Caco-2 (cell line): ENCODE measurements at places on chromosomes 6 and 20.
A peak's percentile ranks its signal among the peaks of the same experiment; 100 is the strongest.

GRCh38 chr6:5302220-5302946 lies 41.1 kb downstream of the FARS2 start:
- no peak for DNase-seq

- DNase-seq: no peak
Measured at GRCh38 chr20:22617160-22617559, 32.8 kb upstream of the FOXA2 start.

DNA sequence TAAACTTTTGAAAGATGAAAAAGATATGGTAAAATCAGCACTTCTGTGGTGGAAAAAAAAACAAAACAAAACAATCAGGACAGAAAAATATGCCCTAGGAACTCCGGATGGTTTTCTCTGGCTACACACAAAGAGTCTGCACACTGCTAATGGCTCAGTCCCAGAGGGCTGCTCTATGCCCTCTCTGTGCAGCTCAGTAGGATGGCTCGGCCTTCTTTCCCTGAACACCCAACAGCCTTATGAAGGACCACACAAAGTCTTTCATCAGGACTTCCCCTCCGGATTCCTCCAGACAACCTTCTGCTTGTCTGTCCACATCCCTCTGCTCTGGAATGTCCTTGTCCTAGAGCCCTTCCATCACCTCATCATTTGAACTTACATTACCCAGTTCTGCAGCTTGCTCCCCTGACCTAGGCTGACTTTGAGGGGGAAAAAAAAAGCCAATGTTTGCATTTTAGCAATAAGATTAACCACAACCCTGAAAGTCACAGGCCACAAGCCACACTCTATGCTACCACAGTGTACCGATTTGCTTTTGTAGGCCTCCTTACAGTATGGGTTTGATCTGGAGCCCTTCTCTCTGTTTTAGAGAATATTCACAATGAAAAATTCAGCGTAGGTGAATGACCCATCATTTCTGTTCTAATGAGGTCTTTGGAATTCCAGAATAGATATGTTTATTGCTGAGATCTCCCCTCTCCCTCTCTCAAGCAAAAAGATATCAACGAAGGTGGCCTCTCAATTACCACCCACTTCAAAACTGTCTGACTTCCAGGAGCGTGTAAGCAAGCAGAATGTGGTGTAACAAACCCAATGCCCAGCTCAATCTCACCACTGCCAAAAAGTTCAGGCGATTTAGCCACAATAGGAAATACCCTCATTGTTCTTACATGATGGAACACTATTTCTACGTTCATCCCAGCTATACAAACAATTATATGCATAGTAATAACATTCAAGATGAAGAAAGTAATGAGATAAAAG lies 164.0 kb downstream of the GMDS start:
- no peak for DNase-seq

GRCh38 chr6:72371473-72371872 lies 250.4 kb upstream of the KCNQ5 start:
- DNase-seq: no peak

DNA sequence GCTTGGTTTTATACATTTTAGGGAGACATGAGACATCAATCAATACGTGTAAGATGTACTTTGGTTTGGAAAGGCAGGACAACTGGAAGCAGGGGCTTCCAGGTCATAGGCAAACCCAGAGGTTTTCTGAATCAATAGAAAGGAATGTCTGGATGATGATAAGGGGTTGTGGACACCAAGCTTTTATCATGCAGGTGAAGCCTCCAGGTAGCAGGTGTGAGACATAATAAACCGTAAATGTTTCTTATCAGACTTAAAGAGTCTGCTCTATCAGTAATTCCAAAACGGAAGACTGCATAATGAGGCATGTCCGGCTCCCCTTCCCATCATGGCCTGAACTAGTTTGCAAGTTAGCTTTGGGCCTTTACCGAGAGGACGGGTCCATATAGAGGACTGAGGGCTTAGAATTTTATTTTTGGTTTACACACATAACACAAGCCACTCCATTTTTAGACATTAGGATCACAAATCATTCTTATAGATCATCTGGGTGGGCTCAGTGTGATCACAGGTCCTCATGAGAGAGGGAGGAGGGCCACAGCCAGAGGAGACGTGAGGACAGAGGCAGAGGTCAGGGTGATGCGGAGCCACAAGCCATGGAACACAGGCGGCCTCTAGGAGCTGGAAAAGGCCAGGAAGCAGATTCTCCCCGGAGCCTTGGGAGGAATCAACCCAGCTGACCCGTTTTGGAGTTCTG lies 10.7 kb upstream of the SERPINB9 start:
- peak; percentile 46 for DNase-seq

- DNase-seq: no peak
Measured at GRCh38 chr6:79372757-79373156, 138.3 kb upstream of the HMGN3 start.

DNA sequence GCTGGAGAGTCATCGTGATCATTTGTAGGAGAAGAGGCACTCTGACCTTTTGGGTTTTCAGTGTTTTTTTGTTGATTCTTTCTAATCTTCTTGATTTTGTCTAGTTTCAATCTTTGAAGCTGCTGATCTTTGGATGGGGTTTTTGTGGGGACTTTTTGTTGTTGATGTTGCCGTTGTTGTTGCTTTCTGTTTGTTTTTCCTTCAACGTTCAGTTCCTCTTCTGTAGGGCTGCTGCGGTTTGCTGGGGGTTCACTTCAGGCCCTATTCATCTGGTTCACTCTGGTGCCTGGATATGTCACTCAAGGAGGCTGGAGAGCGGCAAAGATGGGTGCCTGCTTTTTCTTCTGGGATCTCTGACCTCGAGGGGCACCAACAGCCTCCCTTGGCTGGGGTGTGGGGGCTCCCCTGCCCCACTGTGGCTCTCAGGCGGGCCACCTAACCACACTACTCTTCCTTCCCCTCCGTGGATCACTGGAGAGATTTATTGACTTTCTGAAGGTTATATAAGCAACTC lies 21.5 kb upstream of the TMEM244 start:
- DNase-seq: no peak
